NT2/D1 (cell line): ENCODE measurements at places on chromosomes 5 and 9.

DNA sequence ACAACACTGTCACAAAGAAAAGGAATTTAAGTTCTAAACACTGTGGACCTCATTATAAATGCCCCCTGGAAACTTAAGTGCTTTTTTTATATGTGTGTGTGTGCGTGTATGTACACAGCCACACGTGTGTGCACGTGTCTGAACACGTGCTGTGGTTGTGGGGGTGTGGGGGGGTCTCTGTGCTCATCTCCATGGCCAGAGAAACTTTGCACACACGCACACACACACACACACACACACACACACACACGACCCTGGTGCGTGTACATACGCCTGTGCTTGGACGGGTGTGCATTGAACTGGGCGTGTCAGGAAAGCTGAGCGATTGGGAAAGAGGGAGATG, 27.9 kb downstream of the AMBP start:
- no peak for DNase-seq

DNA sequence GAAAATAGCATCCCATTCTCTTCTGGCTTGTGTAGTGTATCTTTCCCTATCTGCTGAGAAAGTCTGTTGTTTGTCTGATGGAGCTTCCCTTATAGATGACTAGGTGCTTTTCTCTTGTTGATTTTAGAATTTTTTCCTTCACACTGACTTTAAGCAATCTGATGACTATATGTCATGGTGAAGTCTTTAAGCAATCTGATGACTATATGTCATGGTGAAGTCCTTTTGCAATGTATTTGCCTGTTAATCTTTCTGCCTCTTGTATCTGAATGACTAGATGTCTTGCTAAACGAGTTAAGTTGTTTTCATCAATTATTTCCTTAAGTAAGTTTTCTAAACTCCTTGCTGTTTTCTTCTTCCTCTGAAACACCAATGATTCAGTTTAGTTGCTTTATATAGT, 80.5 kb downstream of the RNF130 start:
- no peak for DNase-seq

DNA sequence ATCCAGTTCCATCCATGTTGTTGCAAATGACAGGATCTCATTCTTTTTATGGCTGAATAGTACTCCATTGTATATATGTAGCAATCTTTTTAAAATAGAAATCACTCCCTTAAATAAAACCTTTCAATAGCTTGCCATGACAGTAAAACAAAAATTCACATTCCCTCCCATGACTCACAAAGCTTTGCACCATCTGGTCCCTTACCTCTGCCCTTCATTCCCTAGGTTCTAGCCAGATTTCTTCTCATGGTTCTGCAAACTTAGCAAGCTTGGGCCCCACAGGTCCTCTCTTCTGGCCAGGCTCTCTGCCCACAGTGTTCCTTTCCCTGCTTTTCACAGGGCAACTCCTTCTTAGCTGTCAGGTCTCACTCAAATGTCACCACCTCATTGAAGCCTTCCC, 4.3 kb upstream of the SPOCK1 start:
- DNase-seq = no peak

GRCh38 chr5:109649318-109649717, 40.4 kb upstream of the MAN2A1 start:
- no peak for DNase-seq

DNA sequence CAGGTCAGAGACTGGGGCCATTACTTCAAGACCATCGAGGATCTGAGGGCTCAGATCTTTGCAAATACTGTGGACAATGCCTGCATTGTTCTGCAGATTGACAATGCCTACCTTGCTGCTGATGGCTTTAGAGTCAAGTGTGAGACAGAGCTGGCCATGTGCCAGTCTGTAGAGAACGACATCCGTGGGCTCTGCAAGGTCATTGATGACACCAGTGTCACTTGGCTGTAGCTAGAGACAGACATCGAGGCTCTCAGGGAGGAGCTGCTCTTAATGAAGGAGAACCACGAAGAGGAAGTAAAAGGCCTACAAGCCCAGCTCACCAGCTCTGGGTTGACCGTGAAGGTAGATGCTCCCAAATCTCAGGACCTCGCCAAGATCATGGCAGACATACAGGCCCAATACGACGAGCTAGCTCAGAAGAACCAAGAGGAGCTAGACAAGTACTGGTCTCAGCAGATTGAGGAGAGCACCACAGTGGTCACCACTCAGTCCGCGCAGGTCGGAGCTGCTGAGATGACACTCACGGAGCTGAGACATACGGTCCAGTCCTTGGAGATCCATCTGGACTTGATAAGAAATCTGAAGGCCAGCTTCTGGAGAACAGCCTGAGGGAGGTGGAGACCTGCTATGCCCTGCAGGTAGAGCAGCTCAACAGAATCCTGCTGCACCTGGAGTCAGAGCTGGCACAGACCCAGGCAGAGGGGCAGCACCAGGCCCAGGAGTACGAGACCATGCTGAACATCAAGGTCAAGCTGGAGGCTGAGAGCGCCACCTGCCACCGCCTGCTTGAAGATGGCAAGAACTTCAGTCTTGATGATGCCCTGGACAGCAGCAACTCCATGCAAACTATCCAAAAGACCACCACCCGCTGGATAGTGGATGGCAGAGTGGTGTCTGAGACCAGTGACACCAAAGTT, 9.3 kb downstream of the NIPBL start:
- DNase-seq = no peak

GRCh38 chr5:31771500-31771899, 132.6 kb downstream of the PDZD2 start:
- no peak for DNase-seq

GRCh38 chr9:120066315-120066714, 513.7 kb downstream of the CDK5RAP2 start:
- no peak for DNase-seq

DNA sequence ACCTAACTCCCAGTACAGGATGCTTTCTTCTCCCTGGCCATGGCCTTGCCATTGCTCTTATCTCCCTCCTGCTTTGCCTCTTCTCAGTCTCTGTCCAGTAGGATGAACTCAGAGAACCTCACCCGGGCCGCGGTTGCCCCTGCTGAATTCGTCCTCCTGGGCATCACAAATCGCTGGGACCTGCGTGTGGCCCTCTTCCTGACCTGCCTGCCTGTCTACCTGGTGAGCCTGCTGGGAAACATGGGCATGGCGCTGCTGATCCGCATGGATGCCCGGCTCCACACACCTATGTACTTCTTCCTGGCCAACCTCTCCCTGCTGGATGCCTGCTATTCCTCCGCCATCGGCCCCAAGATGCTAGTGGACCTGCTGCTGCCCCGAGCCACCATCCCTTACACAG, at the start of gene OR5C1:
Gene OR5C1 (plus strand): TSS at position 103 of the 400 bp plus-strand sequence. CDS start 0 bp downstream, at position 103.
- no peak for DNase-seq

DNA sequence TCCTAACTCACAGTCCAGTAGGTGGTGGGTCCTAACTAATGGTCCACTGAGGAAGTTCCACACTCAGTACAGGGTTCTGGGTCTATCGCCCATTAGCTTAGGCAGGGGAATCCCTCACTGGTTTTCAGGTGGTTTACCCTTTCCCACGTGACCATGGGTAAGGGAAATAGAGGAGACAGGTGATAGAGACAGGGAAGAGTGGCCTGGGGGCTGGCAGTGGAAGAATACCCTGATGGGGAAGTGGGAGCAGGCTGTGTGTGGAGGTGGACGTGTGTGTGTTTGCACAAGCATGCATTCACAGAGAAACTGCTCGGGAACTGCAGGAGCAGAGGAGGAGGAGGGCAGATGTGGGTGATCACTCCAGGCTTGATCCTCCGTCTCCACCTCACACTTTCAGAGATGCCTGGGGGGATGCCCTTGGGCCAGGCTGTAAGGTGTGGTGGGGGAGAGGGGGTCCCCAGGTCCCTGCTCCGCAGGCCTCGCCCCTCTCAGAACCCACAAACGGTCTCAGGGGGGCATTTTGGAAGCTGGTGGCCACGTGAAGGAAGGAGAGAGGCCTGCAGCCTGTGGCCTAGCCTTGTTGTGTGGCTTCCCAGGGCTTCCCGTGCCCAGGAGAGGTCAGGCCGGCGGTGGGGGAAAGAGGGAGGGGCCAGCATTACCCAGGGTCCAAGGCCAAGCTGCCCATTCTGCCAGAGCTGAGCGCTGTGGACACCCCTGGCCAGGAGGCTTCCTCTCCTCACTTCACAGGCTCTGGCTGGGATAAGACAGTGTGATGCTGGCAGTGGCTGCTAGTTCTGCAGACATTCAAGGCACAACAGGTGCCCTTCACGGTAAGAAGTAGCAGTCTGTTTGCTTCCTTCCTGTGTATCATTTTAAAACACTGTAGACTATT, 80.0 kb downstream of the OTULIN start:
- DNase-seq = no peak

GRCh38 chr5:114782177-114782576, 387.5 kb downstream of the TRIM36 start:
- DNase-seq = no peak

DNA sequence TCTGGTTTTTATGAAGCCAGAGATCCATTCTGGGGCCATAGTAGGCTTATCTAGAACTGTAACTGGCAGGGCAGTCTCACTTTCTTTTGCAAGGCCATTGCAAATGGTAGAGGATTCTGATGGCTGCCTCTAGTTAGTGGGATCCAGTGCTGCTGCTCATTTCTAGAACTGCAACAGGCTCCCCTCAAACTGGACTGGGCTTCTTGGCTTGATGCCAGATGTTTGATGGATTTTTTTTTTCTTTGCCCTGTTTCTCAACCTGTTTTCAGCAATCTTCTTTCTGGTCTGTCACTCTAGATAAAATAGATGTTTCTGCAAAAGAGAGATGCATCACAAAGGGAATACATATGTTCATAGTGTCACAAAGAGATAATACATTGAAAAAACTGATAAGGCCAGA, 11.9 kb downstream of the CARTPT start:
- DNase-seq = no peak

GRCh38 chr5:142613271-142613671, 72.6 kb downstream of the FGF1 start:
- no peak for DNase-seq

DNA sequence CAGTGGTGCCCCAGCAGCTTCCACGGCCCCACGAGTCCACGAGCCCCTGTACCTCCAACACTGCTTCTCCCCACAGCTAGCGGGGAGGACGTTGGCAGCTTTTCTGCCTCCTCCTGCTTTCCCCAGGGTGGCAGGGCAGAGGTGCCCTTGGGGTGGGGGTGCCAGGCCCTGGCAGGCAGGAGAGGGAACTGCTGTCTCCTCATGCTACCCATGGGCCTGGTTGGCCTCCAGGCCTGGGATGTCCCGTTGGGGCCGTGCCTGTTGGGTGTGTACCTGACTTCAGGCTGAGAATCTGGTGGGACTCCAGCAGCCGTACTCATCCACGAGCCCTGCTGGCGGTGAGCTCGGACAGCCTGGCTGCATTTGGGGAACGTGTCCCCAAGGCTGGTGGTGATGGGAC, 27.3 kb downstream of the RXRA start:
- no peak for DNase-seq

GRCh38 chr5:40030661-40031060, 605.9 kb upstream of the DAB2 start:
- DNase-seq = no peak

DNA sequence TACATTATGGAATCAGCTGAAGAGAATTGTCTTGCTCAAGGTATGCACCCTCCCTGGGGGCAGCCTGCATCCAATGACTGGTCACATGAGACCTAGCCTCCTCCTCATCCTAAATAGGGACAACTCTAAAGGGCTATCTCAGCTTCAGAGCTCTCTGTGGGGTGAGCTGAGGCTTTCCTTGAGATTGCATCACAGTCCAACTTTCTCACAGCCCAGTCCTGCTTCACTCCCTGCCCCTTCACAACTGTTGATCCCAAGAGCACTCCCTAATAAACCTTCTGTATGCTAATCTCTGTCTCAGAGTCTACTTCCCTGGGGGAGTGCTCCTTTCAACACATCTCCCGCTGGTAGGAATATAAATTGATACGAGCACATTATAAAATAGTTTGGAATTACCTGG, 44.1 kb upstream of the ERBIN start:
- no peak for DNase-seq

DNA sequence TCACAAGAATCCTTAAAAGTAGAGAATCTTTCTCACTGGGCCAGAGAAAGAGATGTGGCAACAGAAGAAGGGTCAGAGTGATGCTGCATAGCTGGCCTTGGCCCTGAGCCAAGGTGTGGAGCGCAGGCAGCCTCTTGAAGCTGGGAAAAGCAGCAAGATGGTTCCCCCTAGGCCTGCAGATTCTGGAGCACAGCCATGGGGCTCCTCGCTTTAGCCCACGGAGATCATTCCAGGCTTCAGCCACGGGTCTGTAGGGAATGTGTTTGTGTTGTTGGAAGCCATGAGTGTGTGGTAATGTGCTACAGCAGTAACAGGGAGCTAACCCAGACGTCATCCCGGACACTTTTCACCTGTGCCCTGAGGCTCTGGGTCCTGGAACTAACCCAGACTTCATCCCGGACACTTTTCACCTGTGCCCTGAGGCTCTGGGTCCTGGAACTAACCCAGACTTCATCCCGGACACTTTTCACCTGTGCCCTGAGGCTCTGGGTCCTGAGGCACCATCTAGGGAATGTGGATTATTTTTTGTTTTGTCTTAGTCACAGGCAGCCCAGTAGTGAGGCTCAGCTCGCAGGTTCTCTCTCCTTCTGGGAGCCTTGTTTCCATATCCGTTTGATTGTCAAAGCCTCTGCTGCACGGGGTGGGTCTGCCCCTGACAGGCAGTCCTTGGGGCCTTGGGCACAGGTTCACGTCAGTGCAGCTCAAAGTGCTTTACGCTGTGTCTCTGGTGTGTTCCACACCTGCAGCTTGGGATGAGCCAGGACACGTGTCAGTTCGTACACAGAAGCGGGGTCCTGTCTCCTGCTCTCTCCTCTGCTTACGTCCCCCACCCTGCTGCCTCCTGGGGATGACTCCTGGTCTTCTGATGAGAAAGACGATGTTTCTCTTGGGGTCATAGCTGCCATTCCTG, 56.3 kb upstream of the EXOC3 start:
- DNase-seq = no peak

DNA sequence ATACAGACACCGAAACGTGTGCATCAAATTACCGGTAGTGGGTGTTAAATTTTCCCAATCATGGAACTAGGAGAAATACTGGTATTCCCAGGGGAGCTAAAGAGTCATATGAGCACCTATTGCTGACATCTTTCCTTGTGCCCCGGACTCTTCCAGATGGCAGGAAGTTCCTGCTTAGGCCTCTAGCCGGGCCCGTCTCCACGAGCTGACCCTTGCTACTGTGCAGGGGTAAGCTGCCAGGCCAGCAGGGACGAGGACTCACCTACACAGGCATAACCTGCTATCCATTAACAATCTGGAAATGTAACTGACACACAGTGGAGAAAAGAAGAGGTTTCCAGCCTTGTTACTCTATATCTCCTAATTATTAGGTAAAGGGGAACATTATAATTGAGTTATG, 16.2 kb upstream of the SSBP2 start:
- DNase-seq = no peak

DNA sequence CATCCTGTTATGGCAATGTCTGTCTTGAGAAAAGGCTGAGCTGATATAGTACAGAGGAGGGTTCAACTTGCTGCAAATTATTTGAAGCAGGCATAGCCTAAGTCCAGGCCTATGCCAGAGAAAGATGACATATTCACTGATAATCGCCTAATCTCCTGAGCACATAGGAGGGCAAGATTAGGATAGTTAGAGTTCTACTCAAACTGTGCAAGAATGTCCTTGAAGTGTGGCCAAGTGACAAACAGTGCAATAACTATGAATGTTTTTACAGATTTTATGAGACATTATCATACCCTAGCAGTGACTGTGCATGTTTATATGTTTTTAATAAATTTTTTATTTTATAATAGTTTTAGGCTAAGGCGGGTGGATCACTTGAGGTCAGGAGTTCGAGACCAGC, 96.2 kb downstream of the TSSK1B start:
- DNase-seq = no peak
